ENCODE measurements at places on chromosomes 7 and 10.

- no peak for ATAC-seq
These were observed 29.6 kb downstream of the DMBT1 start for GRCh38 chr10:122590153-122590552.

DNA sequence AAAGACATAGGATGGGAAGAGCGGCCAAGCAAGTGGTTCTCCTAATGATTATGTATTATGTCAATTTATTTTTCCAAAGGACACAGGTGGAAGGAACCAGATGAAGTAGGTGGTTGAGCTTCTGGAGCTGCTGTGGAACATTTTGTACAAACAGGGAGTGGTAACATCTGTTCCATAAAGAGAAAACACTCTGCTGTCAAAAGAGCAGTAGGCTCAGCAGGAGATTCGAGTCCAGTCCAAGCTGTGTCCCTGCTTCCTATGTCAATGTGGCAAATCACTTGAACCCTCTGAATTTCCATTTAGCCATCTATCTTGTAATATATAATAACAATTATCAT lies 448.0 kb upstream of the ANKRD30A start:
- no peak for ATAC-seq

DNA sequence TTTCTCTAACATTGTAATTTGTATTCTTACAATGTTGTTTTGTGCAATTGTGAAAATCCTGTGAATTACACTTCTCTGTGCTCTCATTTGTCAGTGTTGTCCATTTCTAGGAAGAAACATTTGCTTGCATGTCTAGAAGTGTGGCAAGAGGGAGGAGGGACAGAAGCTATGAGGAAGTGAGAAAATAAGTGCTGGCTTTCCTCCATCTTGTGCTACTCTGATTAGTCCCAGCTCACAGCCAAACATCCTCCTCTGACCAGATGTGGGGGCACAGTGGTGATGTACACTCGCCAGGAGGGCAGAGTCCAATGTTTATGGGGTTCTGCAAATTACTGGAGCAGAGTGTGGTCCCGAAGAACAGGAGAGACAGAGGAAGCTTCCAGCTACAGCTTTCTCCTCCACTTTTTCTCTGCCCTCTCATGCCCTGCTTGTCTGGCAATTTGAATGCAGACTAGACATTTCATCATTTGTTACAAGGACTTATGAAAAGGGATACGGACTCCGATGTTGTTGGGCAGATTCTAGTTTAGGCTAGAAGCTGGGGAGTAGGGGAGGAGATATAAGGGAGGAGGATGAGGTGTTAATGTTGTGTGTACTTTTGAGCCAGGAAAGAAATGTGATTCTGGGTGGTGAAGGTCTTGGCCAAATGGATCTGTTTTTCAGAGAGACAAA lies 131.0 kb upstream of the C1GALT1 start:
- peak; percentile 25 for ATAC-seq

- ATAC-seq, result no peak
These were observed 31.4 kb downstream of the RPA3 start for GRCh38 chr7:7686811-7687508.

DNA sequence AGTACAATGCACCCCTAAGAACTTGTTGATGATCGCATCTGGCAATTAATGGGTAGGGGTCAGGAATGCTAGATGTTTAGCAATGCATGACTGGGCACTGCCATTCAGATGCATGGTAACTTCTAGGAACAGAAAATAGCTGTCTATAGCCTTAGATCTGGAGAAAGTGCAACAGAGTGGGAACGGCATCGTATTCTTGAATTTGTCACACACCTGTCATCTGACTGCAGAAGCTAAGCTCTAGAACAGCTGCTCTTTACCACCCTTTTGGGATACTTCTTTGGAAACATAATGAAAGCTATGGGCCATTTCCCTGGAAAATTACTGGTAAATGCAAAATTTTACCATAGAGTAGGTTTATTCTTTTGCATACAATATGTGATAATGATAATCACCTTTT lies 118.1 kb downstream of the SLC25A13 start:
- ATAC-seq, result no peak

DNA sequence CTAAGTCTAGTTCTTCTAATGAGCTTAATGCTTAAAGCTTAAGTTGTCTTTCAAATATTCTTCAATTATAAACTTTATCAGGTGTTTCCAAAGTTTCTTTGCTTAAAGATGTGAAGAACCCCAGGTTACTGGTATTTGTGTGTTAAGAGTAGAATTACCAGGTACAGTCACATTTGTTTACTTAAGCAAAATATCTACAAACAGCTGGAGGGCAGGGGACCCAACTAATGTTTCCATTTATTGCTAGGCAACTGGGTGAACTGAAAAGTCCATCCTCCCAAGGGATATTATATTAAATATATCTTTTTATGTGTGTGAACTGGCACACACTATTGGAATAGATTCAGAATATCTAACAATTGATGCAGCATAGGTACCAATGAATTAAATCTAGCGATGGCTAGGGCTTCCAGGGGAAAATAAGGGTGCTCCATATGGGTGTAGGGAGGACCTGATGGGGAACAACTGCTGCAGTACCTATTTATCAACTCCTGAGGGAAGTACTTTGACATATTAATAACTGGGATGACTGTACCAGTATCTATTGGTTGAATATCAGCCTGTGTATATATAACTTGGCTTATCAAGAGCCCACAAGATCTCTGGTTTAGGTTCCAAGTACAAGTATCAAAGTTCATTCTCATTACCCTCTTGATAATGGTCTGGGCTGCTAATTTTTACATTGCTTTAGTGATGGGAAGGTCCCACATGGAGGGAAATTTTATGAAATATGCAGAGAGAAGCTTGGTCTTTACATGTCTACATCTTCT lies 10.3 kb upstream of the AGR3 start:
- ATAC-seq, result no peak

- ATAC-seq, result no peak
These were observed 97.0 kb downstream of the ABLIM1 start for GRCh38 chr10:114561008-114561523.

DNA sequence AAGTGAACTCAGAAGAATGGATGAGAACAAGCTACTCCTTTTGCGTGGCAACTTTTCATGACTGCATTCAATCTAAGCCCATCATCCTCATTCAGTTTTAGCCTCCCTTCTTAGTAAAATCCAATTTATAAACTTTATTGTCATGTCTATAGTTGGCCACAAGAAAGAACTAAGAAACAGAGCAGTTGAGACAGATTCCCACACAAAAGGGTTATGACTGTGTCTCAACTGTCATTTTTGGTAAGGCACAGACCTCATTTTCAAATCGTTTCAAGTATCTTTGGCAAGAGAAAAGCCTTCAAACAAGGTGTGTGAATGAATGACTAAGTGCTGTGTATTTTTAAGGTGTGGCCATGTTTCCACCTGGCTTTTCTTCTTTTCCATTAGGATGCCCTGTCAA lies 84.2 kb upstream of the CREB5 start:
- ATAC-seq, result peak; percentile 86

DNA sequence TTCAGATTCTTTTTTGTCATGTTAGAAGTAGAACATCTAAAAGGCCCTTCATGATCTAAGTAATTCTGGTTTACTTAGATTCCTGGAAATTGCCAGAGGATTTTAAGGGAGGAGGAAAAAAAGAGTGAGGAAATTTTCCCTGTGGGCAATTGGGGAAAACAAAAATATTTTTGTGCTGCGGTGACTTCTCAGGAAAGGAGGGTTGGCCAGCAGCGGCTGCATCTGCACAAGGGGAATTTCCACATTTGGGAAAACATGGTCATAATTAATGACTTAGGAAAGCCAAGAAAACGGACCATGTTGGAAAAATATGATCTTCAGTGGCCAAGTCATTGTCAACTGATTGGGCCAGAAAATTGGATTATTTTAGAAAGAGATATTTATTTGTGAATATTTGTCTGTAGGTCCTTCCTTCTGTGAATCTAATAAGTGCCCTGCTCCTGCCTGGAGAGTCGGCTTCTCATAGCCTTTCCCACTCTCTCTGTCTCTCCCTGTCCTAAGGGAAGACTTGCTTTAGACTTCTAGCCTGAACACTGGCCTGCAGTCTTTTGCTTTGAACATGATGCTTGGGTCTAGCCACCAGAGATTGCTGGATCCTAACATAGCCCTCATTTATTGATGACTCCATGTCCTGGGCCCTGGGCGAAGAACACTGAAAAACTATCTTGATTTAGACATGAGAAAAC lies 124.2 kb upstream of the MKLN1 start:
- ATAC-seq, result no peak

- no peak for ATAC-seq
These were observed 94.0 kb downstream of the GRK5 start for GRCh38 chr10:119301397-119301796.

- no peak for ATAC-seq
These were observed 435.4 kb downstream of the SUGCT start for GRCh38 chr7:40570223-40570622.

DNA sequence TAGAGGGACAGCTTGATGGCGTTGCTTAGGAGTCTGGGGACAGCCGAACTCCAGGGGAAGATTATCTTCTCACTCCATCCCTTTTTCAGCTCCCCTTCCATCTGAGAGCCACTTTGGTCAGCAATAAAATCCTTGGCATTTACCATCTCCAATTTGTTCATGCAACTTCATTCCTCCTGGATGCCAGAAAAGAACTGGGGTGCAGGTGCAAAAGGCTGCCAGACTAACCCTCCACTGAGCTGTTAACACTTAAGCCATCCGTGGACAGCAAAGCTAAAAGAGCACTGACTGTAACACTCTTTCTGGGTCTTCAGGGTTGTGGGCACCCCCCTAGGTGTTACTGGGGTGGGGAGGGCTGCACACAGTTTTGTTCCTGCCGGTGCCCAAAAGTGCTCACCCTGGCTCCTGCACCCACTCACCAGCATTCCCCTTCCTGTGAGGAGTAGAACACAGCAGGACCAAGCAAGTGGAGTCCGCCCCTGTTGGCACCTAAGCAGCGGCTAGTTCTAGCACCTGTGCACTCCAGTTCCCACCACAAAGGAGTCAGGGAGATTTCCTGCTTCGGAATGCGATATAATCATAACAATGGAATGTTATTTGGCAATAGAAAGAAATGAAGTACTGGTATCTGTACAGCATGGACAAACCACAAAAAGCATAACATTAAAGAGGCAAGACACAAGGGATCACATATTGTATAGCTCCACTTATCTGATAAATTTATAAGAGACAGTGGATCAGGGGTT lies 95.1 kb downstream of the NPY start:
- ATAC-seq, result no peak

- no peak for ATAC-seq
These were observed 13.4 kb downstream of the MBL2 start for GRCh38 chr10:52759154-52759553.

DNA sequence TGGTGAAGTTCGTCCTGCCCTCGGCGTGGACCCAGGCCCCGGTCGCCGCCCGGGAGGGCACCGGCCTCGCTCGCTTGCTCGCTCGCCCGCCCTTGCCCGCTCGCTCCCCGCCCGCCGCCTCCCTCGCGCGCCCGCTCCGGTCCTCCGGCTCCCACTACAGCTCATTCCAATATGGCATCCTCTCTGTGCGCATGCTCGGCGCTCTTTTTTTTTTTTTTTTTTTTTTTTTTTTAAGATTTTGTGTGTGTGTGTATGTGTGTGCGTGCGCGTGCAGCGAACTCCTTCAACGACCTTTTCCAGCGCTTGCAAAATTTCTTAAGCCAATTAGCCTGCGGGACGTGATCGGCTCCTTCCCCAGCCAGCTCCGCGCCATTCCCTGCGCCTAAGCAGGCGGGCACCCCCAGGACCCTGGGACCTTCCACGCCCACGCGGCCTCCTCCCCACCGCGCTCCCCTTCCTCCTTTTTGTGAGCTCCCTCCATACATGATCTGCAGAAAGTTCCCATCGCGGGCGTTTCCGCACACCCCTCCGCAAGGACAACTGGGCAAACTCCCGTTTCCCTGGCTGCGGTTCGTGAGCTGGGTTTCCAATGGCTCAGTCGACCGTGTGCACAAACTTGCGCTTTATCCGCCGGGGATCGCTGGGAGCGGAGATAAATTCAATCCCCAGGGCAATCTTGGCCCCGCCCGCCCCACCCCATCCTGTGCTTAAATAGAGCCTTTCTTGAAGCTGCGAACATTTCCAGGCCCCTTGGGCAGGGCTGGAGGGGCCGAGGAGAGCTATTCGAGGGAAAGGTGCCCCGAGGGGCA lies at the start of gene SFMBT2:
Gene SFMBT2 (minus strand): TSS at position 173 of the 809 bp plus-strand sequence. CDS start 29,136 bp downstream, outside the sequence.
- ATAC-seq, result peak; percentile 56

DNA sequence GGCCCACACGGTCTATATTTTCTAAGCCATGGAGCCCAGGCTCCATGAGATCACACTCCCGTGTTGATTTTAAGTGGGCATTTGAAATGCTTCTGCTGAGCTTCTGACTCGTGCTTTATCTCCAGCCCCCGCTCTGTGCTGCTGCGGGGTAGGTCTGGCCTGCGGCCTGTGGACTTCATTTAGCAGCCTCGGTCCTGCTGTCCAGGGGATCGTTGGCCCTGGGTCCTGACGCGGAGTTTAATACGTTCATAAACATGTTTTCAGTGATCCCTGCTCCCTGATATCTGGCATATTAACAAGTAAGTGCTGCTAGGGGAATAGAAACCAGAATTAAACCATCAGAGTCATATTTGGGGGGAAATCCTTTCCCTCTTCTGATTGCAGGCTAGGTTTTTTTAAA lies 540.3 kb upstream of the MGMT start:
- ATAC-seq, result no peak

- ATAC-seq, result no peak
These were observed 108.1 kb downstream of the GRID1 start for GRCh38 chr10:86258499-86258898.

GRCh38 chr7:44735403-44736165 lies 13.1 kb upstream of the ZMIZ2 start:
- peak; percentile 85 for ATAC-seq

DNA sequence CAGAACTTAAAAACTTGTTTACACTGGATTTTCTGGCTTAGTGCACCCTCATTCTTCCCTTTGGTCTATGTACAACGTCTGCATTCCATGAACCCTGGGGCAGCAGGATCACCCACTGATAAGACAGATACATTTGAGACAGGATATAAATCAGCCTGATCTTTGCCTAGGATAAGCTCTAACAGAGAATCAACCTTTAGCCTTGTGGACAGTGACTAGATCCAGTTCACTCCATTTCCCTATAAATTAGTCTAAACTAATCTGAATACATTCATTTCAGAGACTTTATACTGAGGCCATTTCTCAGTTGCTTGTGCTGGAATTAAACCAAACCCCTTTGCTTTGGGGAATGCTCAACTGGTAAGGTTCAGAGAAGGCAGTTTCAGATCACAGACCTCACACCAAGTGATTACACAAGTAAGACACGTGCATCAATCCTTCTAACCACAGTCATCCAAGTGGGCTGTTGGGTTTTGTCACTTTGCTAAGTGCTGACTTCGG lies 639.8 kb upstream of the FZD8 start:
- no peak for ATAC-seq

DNA sequence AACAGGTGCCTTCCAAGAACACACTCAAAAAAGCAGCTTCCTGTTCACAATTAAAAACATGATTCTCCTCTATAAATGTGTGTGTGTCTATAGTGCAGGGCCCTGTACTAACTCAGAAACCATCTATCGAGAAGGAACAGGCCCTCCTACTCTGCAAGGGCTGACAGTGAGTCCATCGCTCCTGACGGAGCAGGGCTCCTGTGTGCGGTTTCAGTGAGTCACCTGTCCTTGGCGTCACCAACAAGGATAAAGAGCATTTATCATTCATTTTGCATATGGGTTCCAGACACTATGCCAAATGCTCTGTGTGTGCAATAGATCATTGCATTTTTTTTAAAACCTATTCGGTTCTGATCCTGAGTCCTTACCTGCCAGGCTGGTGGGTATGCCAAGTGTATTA lies 63.7 kb downstream of the TACC2 start:
- peak; percentile 69 for ATAC-seq

GRCh38 chr10:58764087-58764747 lies 251.5 kb downstream of the BICC1 start:
- ATAC-seq, result no peak

GRCh38 chr7:123797673-123798531 lies 47.1 kb upstream of the HYAL4 start:
- peak; percentile 97 for ATAC-seq

Measured in esophagus mucosa (tissue), 1 donor.